ENCODE measurements at places on chromosomes 3 and 15.

GRCh38 chr3:119173325-119173724 lies at the start of gene UPK1B:
Gene UPK1B, plus strand, starts transcription at chr3:119173598. Its CDS starts 13,144 bp downstream, at chr3:119186742.
- DNase-seq = no peak

DNA sequence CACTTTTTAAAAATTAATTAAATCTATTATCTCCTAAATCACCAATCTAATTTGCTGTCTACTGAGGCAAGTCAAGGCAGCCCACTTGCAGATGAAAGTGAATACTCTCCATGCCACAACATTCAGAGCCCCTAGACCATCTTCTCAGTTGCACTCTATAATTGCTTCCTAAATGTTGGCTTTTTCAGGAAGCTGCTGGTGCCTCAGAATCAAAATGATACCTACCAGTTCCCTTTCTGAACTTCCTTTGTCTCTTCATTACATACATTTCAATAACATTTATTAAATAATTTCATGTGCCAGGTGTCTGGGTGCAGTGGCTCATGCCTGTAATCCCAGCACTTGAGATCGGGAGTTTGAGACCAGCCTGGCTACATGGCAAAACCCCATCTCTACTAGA lies 124.1 kb downstream of the SERPINI1 start:
- DNase-seq = no peak

DNA sequence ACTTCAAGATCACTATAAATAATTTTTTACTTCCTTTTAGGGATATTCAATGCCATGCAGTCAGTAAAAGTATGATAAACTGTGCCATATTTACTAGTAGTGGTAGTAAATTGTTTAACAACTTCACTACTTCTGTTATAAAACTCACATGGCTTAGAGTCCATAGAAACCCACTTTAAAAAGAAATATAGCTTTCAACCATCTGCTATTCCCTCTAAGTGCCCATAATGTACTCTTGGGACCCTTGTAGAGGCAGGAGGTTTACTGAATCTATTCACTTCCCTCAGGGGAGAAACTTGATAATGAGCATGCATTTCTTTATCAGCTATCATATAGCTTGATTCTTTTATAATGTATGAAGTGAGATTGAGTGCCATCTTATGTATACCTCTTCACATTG lies 1448.4 kb upstream of the ALCAM start:
- no peak for DNase-seq

- no peak for DNase-seq
Measured at GRCh38 chr3:141346839-141347238, 21.5 kb upstream of the ZBTB38 start.

- no peak for DNase-seq
Measured at GRCh38 chr15:68717951-68718350, 102.7 kb downstream of the ANP32A start.

DNA sequence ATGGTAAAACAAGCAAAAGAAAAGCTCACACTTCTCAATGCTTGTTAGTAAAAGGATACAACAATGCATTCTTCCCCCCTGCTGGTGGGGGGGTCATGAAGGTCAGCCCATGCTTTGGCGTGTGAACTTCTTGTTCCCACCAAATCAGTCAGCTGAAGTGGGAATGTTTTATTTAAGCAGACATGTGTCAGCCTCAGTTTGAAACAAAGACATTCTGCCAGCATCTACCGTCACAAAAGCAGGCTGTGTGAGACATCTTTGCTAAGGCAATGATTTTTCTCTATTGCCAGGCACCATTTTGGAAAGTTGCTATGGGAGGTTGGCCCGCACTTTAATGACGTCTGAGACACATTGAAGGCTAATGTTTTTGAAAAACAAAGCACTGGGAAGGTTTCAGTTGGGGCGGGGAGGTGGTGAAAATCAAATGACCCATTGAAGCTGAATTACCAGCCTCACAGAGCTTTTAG lies 206.6 kb downstream of the TLE3 start:
- DNase-seq = no peak

- DNase-seq = no peak
Measured at GRCh38 chr3:161498259-161498921, 1.8 kb downstream of the OTOL1 start.

- no peak for DNase-seq
Measured at GRCh38 chr3:21152555-21152954, 598.5 kb downstream of the ZNF385D start.

GRCh38 chr3:54962200-54962599 lies 34.3 kb upstream of the LRTM1 start:
- DNase-seq = no peak

- DNase-seq = no peak
Measured at GRCh38 chr3:56351537-56351936, 116.7 kb downstream of the ERC2 start.

DNA sequence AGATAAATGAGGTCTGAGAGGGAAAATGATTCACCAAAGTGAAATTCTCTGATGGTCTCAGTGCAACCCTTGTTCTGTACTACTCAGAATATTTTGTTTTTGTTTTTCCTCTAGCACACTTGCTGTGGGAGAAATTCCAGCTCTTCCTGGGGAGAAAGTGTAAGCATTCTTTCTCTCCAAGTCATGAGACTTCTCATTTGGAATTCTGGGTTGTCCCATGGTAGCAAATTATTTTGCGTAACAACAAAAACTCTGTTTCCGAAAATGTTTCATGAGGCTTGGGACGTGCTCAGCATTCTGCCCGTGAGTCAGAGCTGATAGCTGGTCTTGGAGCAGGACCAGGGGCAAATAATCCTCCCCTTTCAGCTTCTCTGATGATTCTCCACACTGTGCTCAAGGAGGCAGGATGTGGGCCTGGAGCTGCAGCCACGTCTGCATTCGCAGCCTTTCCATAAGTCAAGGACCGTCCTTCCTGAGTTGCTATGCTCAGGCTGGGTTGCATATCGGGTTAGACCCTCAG lies 70.3 kb downstream of the SENP2 start:
- no peak for DNase-seq

GRCh38 chr3:137471558-137472204 lies 292.4 kb upstream of the SOX14 start:
- no peak for DNase-seq

- DNase-seq = no peak
Measured at GRCh38 chr3:22474706-22475445, 723.9 kb upstream of the ZNF385D start.

DNA sequence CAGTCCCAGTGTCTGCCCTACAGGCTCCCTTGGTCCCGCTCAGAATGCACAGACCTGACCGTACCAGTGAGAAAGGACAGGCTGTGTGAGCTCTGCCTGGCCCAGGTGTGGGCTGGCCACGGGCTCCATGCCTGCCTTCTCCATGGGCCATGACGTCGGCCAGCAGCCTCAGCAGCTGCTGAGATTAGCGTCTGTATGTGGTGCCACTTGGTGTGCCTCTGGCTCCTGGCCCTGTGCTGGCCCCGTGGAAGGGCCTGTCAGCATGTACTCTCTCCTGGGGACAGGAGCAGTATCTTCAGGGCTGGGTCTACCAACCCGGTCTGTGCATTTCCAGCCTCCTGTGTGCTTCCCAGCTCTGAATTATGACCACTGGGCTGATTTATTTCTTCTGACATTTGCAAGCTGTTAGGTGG lies 25.7 kb downstream of the KLF13 start:
- DNase-seq = no peak

- DNase-seq = no peak
Measured at GRCh38 chr3:54863366-54863765, 64.5 kb downstream of the LRTM1 start.

GRCh38 chr3:126112531-126113237 lies 28.8 kb upstream of the SLC41A3 start:
- DNase-seq = no peak

GRCh38 chr15:67792250-67792942 lies 32.9 kb upstream of the SKOR1 start:
- no peak for DNase-seq

DNA sequence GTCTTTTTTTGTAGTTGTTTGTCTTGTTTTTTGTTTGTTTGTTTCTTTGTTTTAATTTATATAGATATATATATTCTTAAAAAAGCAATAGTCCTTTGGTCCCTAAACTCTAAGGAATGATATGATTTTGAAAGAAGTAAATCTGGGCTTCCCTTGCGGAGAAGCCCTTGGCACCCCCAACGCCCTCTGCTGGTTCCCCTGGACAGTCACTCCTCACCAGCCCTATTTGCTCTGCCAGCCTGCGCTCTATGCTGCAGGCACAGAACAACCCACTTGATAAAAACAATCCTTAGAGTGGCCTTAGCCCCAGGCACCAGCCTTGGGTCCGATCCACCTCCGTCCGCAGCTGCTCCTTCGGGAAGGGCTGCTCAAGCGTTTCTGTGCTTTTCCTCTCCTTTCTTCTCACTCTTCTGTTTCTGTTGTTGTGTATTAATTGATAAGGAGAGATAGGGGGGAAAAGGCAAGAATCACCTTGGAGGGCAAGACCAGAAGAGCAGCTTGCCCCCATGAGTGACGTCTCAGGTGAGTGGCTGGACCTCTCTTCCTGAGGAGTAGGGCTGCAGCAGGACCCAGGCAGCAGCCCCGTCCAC lies 13.7 kb upstream of the PARP6 start:
- DNase-seq = peak; percentile 33

GRCh38 chr3:126577261-126577660 lies 18.5 kb upstream of the C3orf22 start:
- no peak for DNase-seq

DNA sequence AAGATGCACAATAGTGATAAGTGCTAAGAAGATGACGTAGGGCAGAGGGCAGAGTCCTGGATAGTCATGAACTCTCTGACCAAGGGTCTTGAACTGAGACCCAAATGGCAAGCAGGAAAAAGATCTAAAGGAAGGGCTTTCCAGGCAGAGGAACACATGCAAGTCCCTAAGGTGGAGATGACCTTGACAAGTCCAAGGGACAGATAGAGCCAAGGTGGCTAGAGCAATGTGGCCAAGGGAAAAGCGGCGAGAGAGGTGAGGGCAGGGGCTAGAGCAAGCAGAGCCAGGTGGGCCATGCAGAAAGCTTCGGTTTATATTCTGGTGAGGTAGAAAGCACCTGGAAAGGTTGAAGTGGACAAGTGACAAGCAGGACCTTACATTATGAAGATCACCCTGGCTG lies 85.7 kb upstream of the EIF1B start:
- no peak for DNase-seq

DNA sequence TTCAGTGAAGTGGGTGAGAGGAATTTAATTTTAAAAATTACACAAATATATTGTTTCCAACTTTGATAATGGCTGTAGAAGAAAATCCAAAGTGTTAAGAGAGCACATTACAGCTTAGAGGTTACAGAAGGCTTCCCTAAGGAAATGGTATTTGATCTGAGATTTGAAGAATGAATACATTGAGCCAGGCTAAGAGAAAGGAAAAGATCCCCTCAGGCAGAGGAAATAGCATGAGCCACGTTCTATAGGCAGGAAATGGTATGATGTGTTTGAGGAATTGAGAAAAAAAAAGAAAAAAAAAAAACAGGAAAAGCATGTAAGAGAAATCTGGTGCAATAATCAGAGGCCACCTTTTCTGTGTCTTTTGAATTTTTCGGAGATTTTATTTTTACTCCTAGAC lies 48.6 kb downstream of the UNC13C start:
- DNase-seq = no peak

GRCh38 chr3:153972862-153973261 lies 148.3 kb upstream of the ARHGEF26 start:
- DNase-seq = no peak

GRCh38 chr3:141950572-141951493 lies 74.4 kb downstream of the ATP1B3 start:
- no peak for DNase-seq

DNA sequence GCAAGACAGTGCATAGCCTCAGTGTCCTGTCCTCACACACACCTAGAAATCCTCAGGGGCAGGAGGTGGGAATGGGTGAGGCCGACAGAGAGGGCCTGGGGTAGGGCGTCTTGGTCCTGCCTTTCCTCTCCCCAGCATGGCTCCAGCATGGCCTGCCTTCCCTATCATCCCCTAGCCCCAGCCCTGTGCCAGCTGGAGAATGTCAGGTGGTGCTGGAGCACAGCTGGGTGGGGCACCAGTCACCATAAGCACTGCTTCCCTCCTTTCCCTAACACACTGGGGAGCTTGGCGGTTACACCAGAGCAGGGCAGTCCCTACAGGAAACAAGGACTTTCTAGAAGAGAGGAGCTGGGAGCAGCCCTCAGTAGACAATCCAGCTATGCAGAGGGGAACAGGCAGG lies 236.8 kb downstream of the KLF13 start:
- DNase-seq = no peak

DNA sequence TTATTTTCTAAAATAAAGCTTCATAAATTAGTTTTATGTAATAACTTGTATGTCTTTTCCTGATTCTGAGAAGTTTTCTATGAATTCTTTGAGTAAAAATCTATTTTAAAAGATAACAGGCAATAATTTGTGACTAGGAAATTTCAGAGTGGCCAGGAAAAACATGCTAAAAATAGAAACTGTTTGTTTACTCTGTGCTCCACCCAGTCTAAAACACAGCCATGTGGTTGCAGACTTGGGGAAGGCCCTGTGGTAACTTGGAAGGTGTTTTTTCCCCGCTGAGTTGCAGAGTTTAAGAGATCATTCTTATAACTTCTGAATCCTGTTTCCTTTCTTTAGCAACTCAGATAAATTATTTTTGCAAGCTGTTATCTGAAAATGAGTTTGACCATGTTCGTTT lies 21.9 kb downstream of the PLCL2 start:
- no peak for DNase-seq

DNA sequence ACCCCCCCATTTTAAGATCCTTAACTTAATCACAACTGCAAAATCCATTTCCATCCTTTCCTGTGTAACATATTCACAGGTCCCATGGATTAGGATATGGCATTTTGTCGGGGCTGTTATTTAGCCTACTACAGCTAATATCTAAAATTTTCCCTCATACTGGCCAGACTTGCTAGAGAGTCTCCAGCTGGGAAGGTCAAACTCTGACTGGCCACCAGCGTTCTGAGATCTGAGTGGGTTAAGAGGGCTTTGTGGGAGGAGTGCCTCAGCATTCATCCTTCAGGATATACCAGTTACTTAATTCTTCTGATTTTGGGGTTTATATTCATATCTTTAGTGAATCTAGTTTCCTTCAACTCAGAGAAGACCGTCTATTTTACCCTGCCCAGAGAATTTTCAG lies 17.7 kb downstream of the TM4SF18 start:
- DNase-seq = no peak

- no peak for DNase-seq
Measured at GRCh38 chr3:38088126-38089078, 48.5 kb downstream of the ACAA1 start.

GRCh38 chr3:18238746-18239331 lies 186.3 kb downstream of the SATB1 start:
- no peak for DNase-seq

DNA sequence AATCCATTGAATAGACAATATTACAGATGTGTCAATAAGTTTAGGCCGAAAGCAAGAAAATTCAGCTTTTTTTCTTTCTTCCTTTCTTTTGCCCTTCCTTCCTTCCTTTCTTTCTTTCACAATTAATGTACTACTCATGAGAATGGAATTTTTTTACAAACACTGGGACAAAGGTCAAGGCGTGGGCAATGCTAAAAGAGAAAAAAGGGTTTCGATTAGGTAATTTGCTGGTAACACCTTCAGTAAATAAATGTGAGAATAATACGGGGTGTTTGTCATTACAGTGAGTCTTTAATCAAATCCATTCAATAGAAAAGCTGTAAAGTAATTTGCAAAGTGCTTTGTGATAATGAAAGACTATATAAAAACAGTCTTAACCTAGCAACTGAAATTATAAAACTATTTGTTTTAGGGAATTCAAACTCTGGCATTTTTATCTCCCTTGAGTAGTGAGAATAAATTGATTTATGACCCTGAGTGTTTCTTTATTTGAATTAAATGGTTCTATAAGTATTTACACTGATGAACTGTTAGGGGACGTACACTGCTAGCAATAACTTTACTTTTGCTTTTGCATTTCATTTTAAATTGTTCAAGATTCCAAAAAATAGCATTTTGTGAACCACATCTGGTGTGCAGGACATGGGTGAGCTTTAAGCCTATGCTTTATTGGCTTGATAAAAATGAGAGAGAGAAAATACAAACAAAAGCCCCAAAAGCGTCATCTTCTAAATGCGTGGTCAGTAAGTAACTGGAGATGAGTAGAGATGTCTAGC lies 104.2 kb upstream of the THRB start:
- DNase-seq = no peak
